ENCODE measurements at places on chromosomes 5 and 9.

- DNase-seq = no peak
These were observed 142.3 kb downstream of the SMARCA2 start for GRCh38 chr9:2157277-2158110.

DNA sequence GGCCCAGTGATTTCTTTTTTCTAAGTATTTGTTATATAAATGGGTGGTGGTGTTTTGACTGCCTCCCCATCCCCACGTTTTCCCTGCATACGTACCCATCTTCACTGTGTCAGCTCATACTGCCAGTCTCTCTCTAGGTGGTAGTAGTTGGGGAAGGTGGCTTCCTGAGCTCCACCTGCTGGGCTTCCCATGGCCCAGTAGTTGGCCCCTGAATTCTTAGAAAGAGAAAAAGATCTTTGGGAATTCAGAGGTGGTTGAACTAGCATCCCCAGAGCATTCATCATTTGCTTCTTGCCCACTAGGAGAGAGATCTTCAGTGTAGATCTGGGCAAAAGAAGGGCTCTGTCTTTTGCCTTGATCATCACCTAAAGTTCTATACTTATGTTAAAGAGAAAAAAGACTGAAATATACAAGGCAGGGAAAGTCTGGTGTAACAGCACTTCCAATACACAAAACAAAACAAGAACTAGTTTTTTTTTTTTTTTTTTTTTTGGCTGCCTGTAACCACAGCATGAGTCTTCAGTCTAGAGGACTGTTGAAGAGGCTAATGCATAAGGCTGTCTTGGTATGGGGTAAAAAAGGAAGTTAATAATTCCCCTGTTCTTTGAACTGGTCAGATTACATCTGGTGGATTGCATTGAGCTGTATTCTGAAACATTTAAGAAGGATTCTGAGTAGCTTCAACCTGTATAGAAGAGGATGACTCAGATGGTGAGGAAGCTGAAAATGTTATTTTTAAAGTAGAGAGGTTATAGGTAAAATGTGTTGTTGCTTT lies 128.7 kb downstream of the ATG10 start:
- no peak for DNase-seq

GRCh38 chr9:132411091-132411508 lies 1.1 kb downstream of the CFAP77 start:
- DNase-seq = no peak

- DNase-seq = no peak
These were observed 108.5 kb upstream of the TXNDC8 start for GRCh38 chr9:110446171-110446570.

GRCh38 chr5:132253452-132254320 lies 3.8 kb upstream of the PDLIM4 start:
- DNase-seq = no peak

DNA sequence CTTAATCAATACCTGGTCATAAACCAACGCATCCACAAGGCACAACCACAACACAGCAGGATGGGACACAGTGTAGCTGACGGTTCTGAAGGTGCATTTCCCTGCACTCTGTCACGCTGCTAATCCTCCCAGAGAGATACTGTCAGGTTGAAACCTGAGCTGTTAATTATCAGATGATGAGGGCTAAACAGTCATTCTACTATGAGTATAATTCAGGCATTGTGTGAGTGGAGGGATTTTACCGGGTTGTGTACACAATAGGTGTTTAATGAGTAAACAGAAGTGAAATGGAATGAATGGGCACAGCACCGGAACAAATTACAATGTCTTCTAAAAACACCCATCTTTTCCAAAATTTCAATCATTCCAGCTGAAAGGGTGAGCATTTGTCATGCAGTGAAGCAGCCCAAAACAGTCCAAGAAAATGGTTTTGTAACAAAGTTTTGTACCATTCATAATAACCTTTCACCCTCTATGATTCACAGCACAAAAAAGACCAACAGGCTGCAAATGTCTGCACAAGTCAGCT lies 71.5 kb downstream of the ABCA1 start:
- DNase-seq = no peak

GRCh38 chr5:62206150-62206829 lies 99.7 kb upstream of the KIF2A start:
- DNase-seq = no peak

GRCh38 chr5:364497-364896 lies 43.0 kb downstream of the AHRR start:
- no peak for DNase-seq

DNA sequence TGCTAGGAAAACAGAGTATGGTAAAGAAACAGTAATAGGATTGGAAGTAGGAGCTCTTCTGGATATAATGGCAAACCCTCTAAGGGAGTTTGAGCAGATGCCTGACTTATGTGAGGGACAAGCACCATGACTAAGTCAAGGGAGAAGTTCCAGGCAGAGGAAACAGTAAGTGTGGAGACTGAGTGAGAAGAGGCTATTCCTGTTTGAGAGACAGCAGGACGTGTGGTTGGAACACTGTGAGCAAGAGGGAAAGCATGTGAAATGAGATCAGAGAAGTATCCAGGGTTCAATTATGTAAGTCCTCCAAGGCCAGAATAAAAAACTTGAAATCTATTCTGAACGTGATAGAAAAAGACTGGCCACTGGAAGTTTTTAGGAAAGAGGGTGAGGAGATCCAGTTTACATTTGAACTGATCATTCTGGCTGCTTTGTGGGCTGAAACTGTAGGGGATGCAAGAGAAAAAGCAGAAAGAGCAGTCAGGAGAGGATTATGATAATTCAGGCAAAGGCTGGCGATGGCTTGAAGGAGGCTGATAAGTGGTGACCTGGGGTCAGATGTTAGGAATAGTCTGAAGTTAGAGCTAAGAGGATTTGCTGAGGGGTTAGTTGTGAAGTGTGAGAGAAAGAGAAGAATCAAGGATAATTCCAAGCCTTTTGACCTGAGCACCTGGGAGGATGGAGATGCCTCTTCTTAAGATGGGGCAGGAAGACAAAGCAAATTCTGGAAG lies 19.2 kb downstream of the DMAC1 start:
- DNase-seq = peak; percentile 20

GRCh38 chr9:135144581-135145170 lies 57.2 kb downstream of the OLFM1 start:
- DNase-seq = no peak

GRCh38 chr9:111016426-111017045 lies 21.7 kb downstream of the LPAR1 start:
- no peak for DNase-seq

DNA sequence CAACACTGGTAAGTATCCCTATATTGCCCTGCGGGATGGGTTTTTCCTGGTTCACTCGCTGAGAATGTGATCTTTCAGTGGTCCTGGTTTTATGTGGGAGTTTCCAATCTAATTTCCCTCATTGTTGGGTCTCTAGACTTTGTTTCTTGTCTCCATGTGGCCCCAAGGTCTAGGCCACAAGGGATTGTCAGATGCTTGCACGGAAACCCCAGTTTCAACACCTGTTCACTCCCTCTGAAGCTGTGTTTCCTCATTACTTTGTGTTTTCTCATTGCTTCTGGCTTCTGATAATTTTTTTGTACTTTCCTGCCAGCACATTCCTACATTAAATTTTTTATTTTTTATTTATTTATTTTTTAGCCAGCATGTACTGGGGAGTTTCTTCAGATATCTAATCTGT lies 191.5 kb downstream of the TTLL11 start:
- no peak for DNase-seq

- no peak for DNase-seq
These were observed 8.2 kb downstream of the SLC22A5 start for GRCh38 chr5:132377738-132378137.

GRCh38 chr9:125807079-125807478 lies 59.9 kb downstream of the PBX3 start:
- DNase-seq = no peak

DNA sequence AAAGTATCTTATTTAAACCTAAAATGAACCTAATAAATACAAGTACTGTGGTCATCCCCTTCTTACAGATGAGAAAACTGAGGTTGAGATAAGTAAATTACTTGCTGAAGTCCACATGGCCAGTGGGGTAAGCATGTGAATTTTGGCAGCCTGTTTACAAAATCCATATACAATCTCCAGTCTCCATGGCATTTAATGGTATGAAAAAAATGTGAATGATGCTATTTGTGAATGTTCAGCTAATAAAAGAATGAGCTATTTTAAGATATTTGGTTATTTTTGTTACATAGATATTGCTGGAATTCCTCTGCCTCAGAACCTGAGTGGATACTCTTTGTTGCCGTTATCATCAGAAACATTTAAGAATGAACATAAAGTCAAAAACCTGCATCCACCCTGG lies 19.3 kb upstream of the GPR150 start:
- DNase-seq = no peak

DNA sequence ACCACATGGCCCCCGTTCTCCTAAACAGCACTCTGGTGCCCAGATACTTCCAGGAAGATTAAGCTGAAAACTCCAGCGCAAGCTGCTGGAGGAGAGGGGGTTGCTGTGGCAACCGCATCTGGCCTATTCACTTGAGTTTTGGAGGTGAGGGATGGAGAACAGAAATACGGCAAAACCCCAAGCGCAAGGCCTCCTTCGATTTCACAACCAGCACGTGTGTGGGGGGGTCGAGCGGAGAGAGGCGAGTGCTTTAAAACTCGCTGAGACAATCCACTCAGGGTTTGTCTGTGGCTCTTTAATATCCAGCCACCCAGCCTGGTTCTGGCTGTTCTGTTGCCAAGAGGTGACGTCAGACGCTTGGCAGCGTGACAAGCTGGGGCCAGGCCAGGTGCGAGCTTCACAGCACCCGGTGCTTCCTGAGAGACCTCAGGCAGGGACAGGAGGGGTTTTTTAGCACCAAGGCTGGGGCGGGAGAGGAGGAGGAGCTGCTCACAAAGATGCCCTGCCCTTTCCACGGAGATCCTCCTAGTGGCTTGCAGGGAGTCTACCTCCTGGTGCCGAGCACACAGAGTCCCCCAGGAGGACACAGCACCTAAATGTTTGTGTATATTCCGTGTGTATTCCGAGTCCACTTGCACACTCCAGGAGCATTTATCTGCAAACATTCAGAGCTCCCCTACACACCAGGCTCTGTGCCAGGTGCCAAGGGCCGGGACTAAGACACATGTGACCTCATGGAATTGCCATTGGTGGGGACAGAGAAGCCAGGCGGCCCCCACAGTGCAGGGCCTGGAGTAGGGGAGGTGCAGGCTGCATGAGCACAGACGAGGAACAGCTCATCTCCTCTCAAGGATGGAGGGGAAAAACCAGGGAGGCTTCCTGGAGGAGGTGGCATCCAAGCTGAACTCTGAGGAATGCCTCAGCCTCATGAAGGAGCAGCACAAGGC lies 194.6 kb downstream of the OLFM1 start:
- DNase-seq = no peak

GRCh38 chr9:82128011-82128696 lies 139.6 kb downstream of the SPATA31D1 start:
- DNase-seq = no peak

GRCh38 chr9:117081641-117082317 lies 333.1 kb downstream of the ASTN2 start:
- no peak for DNase-seq

DNA sequence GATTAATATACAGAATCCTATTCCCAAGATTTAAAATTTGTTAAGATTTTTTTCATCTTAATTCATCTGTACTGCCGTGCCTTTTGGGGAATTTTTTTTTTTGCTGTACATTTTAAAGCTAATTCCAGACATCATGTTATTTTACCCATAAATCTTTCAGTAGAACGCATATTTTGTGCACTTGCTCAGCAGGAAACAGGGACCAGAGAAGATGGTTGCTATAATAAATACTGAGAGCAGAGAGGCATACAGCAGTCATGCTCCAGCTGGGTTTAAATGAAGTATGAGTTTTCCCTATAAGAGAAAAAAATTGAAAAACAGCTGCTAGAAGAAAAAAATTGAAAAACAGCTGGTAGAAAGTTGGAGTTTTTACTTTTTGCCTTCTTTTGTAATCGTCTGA lies 196.9 kb upstream of the PUM3 start:
- DNase-seq = no peak

- no peak for DNase-seq
These were observed 120.4 kb upstream of the CPEB4 start for GRCh38 chr5:173767574-173768266.

GRCh38 chr9:130090915-130091314 lies 37.2 kb downstream of the GPR107 start:
- no peak for DNase-seq

- DNase-seq = no peak
These were observed 15.0 kb upstream of the PIP5K1B start for GRCh38 chr9:68690088-68690487.

- DNase-seq = no peak
These were observed 16.4 kb upstream of the FBP1 start for GRCh38 chr9:94655739-94656138.

- DNase-seq = no peak
These were observed 1992.3 kb downstream of the MAT2B start for GRCh38 chr5:165497707-165498106.

DNA sequence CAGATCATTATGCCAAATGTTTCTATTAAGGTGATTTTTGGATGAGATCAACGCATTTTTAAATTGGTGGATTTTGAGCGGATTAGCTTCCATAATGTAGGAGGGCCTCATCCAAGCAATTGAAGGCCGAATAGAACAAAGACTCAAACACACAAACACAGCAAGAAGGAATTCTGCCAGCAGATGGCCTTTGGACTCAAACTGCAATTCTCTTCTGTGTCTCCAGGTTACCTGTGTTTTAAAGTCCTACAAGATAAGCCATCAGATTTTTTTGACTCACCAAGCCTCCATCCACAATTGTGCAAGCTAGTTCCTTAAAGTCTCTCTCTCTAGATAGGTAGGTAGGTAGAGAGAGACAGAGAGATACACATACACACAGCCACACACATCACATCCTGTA lies 25.5 kb downstream of the CDH6 start:
- no peak for DNase-seq

GRCh38 chr5:154196281-154196680 lies 5.7 kb downstream of the GALNT10 start:
- DNase-seq = no peak

DNA sequence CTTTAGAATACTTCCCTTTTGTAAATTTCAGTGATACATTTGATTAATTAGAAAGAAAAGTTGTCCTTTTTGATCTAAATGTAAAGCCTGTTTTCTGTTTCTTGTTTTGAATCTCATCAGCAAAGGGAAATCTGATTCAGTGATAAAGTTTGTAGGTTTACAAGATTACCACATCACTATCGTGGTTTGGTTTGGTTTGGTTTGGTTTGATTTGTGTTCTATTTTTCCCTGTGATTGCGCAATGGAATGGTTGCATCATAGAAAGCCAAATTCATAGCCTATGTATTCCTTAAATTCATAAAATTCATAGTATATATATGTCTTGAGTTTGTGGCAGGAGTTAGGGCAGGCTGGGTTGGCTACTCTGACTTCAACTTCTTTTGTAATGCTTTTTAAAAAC lies 15.2 kb downstream of the SRFBP1 start:
- DNase-seq = peak; percentile 25

- no peak for DNase-seq
These were observed 6.0 kb downstream of the PUM3 start for GRCh38 chr9:2837915-2838314.

All from AG09309 (cell line).